ENCODE measurements at places on chromosomes 12 and 14.
A peak's percentile ranks its signal among the peaks of the same experiment; 100 is the strongest.

DNA sequence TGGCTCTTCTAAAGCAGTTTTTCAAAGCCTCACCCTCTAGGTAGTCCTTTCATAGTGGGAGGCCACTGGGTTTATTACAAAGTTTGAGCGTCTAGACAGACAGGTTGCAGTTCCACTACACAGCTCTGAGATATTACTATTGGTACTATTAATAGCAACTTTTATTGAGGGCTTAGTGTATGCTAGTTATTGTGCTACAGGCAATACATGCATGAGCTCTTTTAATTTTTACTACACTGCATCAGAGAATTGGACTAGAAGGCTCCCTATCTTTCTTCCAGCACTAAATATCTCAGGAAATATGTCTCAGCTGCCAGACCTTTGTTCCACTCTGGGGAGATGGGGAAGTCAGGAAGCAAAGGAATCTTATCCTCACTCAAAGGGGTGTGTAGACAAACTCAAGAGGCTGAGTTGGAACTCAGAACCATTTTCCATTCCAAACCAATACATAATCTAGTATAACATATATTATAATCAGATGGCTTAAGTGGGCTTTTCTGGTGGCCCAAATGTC lies 161.8 kb upstream of the SLC38A2 start:
- no peak for DNase-seq

DNA sequence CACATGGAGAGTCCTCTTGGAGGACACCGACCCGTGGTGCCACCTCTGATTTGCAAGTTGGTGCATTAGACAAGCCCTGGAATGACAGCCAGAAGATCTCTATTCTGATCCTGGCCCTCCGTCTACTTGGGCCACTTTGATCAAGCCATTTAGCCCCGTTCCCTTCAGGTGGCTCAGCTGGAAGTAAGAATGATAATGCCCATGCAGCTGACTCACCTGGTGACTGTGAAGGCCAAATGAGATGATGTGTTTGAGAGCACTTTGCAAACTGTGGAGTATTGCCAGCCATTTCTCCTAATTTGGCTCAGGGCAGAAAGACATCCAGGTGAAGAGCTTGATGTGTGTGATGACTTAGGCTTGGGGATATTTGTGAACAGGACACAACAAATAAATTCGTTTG lies 165.9 kb downstream of the ETV6 start:
- DNase-seq = no peak

DNA sequence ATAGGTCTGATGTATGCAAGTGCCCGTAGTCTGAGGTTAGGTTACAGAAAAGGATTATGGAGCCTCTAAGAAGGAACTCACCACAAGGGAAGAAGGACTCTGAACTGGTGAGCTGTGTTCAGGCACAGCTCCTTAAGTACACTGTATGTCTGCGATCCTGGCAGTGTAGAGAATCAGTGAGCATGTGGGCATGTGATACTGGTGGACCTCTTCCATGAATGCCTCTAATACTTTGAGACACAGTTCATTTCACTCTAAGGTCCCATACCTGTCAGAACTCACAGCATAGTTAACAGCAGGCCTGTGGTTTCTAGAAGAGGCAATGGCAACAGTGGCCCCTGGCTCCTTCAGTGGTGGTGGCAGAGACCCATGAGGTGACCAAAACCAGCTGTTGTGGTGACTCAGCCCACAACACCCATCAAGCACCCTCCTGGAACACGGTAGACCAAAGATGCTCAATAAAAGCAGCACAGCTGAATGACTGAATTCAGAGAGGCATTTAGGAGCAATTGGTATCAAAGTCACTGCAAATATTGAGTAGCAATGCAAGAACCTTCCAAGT lies 6.9 kb upstream of the OR6J1 start:
- no peak for DNase-seq

GRCh38 chr12:20946732-20947131 lies 136.2 kb downstream of the SLCO1B3 start:
- peak; percentile 8 for DNase-seq

DNA sequence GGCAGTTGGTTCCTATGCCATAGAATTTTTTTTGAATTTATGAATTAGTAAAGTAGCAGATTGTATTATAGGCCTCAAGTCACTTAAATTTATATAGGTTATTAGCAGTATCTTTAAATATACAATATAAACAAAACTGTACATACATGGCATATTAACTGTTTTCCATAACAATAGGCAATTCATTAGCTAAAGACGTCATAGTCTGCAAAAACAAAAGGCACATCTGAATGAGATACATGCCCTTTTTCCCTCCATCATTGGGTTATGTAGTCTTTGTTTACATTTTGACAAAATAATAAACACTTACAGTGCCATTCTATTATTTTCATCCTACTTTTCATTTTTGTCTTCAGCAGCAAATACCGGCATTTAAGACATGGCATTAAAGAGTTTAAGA lies 1.1 kb upstream of the VCPKMT start:
- DNase-seq = no peak

DNA sequence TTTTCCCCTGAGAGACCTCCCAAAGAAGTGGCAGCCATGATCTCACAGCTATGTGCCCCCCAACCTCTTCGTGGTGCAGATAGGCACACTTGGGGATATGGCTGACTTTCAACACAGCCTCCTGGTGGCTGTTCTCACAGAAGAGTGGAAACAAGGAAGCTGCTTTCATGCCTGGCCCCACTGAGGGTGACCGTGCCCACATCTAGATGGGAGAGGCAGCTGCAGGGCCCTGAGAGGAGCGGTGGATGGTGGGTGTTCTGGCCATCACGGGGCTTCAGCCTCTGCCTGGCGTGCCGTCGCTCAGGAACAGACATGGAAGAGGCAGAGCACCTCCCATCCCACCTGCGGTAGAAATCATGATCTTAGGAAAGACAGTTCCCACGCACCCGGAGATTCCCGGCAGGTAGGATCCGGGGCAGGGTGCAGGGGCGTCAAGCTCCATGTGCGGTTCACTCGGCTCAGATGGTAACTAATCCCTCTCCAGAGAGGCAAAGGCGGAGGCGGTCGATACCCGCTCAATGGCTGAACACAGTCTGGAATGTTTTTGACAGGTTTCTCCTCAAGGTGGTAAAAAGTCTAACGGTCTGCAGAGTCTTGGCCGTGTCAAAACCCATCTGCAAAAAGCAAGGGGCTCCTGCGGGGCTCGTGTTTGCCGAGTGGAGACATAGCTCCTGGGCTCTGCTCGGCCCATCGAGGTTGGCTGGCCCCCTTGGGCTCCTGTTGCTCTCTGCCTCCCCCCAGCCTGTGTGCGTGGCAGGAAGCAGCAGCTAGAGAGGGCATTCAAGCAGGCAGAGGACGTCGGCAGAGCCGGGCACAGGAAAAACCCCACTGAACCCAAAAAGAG lies 225.2 kb upstream of the RTL1 start:
- DNase-seq = no peak

DNA sequence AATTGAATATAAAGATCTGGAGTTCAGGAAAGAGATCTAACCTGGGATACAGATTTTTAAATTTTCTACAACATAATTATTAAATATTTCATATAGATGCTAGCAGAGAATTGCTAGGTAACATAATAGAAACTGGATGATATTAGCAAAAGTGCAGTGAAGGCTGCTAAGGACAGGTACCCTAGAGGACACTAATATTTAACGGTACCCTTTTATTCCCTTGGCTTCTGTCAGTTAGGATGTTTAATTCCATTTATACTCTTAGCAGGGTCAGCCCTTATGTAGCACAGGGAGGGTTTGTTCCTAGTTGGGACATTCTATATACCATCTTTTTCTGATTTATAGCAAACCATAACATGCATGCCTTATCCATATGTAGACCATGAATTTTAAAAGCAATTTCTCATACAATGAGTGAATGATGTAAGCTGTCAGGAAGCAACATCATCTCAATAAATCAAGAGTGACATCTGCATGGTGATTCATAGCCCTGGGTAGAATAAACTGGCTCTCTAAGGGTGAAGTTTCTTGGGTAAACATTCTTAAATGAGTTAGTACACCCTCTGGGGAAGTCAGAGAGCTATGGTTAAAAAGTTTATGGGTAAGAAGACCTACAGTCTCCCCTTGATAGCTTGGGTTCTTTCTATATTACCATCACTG lies 404.4 kb upstream of the MGAT4C start:
- no peak for DNase-seq

DNA sequence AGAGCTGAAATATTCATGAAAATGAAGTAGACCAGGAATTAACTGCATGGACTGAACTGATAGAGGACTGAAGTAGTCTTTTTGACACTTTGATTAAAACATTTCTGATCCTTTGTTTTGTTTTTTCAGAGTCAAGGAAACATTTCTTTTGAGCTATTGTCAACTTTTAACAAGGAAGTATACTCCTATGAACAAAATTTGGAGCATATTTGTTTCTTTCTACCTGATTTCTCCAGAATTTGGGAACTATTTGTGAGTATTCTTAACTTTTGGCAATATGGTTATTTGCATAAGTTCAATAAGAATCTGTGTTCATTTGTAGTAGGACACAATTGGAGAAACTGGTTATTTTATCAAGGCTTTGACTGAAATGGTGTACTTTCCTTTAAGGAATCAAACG lies 71.3 kb upstream of the HECTD1 start:
- no peak for DNase-seq

DNA sequence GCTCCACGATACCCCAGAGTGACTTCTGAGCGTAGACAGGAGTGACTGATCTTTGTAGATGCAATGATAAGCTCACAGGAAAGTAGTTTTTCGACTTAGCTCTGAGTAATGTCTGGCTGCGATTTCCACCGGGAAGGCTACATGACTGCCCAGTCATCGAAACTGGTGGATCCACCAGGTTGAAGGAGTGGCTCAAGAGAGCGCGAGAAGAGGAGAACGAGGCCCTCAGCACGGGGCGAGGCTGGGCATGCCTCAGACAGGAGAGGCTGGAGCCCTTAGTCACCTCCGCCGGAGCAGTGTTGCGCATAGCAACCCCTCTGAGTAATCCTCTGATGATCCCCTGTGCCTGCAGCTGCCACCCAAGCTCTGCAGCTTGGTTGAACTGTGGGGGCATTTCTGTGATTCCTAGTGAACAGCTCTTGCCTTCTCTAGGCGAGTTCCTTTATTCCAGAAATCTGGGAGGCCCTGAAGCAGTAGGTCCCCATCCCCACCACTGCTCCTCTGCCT lies 25.6 kb downstream of the ELK3 start:
- DNase-seq = no peak

DNA sequence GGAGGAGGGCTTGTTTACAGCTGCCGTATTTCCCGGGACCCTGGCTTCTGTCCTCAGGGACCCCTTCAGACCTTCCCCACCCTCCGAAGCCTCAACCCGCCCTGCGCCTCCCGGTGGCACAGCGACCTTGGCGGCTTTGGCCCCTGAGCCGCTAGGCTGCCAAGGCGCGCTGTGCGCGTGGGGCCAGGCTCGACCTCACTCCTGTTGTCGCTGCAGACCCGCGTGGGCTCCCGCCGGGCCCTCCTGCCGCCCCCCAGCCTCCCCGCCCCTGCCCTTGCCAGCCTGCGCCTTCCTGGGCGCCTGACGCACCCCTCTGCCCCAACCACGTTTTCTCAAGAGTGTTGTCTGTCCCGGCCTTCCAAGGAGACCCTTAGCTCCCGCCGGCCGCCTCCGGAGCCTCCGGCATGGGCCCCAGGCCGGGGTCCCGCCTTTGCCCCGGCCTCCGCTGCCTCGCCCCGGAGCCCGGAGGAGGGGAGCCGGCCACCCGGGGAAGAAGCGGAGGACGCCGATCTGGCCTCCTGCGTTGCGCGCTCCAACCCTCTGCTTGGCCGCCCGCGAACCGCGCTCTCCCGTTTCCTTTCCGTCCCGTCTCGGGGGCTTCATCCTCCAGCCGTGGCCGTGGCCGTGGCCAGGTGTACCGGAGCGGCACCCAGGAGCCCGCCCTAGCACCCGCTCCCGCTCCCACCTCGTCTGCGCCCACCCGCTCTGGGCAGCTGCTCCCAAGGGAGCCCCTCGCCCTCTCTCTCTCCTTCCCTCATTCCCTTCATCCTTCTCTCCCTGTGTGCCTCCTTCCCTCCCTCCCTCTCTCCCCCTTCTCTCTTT lies 19.9 kb downstream of the PPP2R5C start:
- no peak for DNase-seq

DNA sequence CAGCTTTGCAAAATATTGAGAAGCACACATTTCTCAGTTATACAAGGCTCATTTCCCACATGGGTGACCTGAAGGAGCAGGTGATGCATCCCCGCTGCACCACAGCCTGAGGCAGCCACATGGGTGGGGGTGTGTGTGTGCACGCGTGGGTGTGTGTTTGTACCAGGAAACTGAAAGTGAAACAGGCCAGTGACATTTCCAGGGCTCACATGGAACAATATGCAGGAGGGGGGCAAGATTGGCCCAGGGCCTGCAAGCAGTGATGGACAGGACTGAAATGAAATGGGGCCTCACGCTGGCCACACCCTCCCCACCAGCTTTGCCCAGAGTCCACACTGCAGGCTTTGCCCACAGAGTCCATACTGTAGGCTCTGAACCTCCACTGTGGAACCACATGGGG lies 154.2 kb upstream of the PARP11 start:
- DNase-seq = no peak

DNA sequence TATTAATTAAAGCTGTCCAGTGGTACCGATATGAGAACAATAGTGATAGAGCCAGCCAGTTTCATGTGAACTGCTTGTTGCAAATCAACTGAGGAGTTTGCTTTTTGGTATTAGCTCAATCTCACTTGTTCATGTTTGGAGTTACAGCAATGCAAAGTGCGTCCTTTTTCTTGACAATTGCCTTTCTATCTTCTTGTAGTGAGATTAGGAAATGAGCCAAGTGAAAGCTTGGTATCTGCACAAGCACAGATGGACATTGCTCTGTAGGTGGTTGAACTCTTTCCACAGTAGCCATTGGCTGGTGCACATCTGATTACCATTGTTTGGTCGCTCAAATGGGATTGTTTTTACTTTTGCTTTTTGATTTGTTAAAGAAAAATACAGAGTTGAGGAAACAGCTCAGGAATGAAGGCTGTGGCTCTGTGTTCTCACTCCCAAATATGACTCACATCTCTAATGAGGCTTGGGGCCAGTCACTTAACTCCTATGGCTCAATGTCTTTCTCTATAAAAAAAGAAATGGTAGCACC lies 241.4 kb downstream of the BMP4 start:
- no peak for DNase-seq
